ENCODE measurements at places on chromosomes 16 and 17.

- no peaks in the 10 kb centered on the region for H3K27me3 ChIP-seq
- DNase-seq = no peak
- H3K27ac ChIP-seq = no peak overlapping the region
- H3K4me1 ChIP-seq = no peaks in the 10 kb centered on the region
These were observed 254.3 kb downstream of the WWOX start for GRCh38 chr16:78353640-78354275.

- no peaks in the 10 kb centered on the region for H3K36me3 ChIP-seq
- H3K4me3 ChIP-seq = no peak overlapping the region
- no peak overlapping the region for H3K27ac ChIP-seq
- peaks cover 32% of the 10 kb centered on the region for H3K27me3 ChIP-seq
These were observed 10.5 kb upstream of the CCDC182 start for GRCh38 chr17:57755480-57756070.

- peaks cover 42% of the 10 kb centered on the region for H3K27me3 ChIP-seq
- DNase-seq = no peak
- peaks cover 11% of the 10 kb centered on the region for H3K4me1 ChIP-seq
- no peak overlapping the region for H3K27ac ChIP-seq
- peaks cover 6% of the 10 kb centered on the region for H3K36me3 ChIP-seq
These were observed 592 bp upstream of the ZNF385C start for GRCh38 chr17:42098730-42099399.

- H3K36me3 ChIP-seq = peaks cover 57% of the 10 kb centered on the region
- peak overlapping the region; percentile 57 for H3K27ac ChIP-seq
- DNase-seq = no peak
These were observed 34.5 kb downstream of the ZDHHC7 start for GRCh38 chr16:84976644-84977400.

- peaks cover 24% of the 10 kb centered on the region for H3K4me1 ChIP-seq
- no peaks in the 10 kb centered on the region for H3K36me3 ChIP-seq
- no peak overlapping the region for H3K27ac ChIP-seq
These were observed 99.6 kb downstream of the ADCY9 start for GRCh38 chr16:4016658-4017057.

DNA sequence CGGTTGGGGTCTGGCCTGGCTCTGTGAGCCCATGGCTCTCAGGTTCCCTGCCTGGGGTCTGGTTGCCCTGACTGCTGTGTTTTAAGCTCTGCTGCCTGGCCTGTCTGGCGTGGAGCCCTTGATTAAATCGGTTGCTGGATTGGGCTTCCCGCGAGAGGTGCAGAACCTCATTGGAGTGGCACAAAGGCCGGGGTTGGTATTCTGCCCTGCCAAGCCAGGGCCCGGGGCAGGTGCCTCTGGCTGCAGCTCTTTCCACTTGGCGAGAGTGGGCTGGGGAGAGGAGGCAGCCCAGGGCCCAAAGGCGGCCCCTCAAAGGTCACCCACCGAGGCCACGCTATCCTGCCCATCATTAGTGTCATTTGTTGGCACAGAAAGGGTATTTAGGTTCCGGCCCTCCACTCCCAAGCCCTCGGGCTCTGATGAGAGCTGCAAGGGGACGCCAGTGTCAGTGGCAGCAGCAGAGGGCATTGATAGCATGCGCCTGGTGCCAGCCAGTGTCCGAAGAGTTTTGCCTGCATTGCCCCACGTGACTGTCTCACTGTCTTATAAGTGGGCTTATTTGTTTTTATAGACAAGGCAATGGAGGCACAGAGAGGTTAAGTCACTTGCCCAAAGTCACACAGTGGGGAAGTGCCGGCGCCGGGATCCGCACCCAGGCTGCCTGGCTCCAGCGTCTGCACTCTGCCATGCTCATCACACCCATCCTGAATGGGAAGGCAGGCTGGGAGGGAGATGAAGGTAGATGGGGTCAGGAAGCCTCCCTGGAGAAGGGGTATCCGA, 68.0 kb upstream of the CIBAR2 start:
- no peak for DNase-seq
- H3K27me3 ChIP-seq = no peaks in the 10 kb centered on the region
- no peak overlapping the region for H3K27ac ChIP-seq

- peaks cover 37% of the 10 kb centered on the region for H3K36me3 ChIP-seq
- no peak overlapping the region for H3K4me3 ChIP-seq
- H3K4me1 ChIP-seq = peaks cover 8% of the 10 kb centered on the region
- no peak for DNase-seq
- H3K27ac ChIP-seq = no peak overlapping the region
- no peaks in the 10 kb centered on the region for H3K27me3 ChIP-seq
These were observed 16.0 kb upstream of the NUDT16L1 start for GRCh38 chr16:4677390-4677789.

DNA sequence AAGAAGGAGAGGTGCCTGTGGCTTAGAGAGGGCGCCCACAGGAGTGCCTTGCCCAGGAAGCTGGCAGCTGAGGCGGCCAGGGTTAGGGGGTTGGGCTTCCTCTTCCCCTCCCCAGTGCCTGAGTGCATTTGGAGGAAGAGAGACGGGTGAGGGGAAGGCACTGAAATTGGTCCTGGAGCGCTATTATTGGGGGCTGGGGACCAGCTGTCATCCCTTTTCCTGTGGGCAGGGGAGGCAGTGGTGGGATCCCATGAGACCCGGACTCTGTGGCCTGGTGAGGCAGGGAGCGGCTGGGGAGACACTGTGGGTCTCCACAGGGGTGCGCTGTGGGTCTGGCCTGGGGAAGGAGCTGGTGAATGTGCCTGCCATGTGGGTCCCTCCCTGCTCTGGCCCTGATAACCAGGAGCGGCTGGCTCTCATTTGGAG, 259.7 kb downstream of the SEC14L1 start:
- H3K4me3 ChIP-seq = no peak overlapping the region
- peaks cover 53% of the 10 kb centered on the region for H3K4me1 ChIP-seq
- H3K27ac ChIP-seq = no peak overlapping the region
- H3K36me3 ChIP-seq = peaks cover 45% of the 10 kb centered on the region
- no peak for DNase-seq

- H3K4me1 ChIP-seq = peaks cover 7% of the 10 kb centered on the region
- H3K27me3 ChIP-seq = no peaks in the 10 kb centered on the region
- peak overlapping the region; percentile 61 for H3K27ac ChIP-seq
- peaks cover 62% of the 10 kb centered on the region for H3K36me3 ChIP-seq
These were observed 7.6 kb downstream of the IFT20 start for GRCh38 chr17:28327709-28328108.

GRCh38 chr16:53598511-53599275, 95.7 kb upstream of the AKTIP start:
- H3K4me1 ChIP-seq = no peaks in the 10 kb centered on the region
- H3K36me3 ChIP-seq = peaks cover 3% of the 10 kb centered on the region
- no peaks in the 10 kb centered on the region for H3K27me3 ChIP-seq
- H3K27ac ChIP-seq = no peak overlapping the region
- no peak overlapping the region for H3K4me3 ChIP-seq
- DNase-seq = no peak

DNA sequence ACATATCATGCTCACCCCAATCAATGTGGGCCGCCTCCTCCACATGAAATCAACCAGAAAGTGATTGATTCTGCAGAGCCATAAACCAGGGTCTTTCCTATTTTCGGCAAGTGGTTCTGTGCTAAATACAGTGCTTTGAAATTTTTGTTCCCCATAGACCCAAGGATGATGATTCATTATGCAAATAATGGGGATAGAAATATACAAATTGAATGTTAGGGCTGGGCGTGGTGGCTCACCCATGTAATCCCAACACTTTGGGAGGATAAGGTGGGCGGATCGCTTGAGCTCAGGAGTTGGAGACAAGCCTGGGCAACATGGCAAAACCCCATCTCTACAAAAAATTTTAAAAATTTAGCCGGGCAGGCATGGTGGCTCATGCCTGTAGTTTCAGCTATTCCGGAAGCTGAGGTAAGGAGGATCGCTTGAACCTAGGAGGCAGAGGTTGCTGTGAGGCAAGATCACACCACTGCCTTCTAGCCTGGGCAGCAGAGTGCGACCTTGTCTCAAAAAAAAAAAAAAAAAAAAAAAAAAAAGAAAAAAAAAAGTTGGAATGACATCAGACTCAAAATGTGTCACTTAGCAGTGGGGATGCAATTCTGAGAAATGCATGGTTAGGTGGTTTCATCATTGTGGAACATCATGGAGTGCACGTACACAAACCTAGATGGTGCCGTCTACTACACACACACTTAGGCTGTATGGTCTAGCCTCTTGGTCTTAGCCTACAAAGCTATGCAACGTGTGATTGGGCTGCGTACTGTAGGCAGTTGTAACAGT, 581.7 kb downstream of the MAF start:
- H3K4me1 ChIP-seq = no peaks in the 10 kb centered on the region
- no peak overlapping the region for H3K4me3 ChIP-seq
- H3K27me3 ChIP-seq = no peaks in the 10 kb centered on the region

DNA sequence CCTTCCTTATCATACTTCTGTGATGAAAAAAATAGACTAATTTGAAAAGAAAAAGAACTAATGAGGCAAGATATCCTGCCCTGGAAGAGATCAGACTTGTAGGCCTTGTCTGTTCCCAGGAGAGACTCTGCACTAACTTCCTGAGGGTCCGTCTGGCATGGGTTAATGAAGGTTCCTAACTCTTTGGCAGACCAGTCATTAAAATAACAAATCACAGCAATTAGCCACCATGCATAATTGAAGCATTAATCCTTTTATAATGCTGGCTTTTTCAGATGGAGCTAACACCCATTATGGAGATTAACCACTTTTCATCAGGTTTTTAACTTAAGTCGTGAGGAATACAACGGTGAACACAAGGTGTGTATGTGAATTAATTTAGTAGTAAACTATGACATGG, 10.4 kb upstream of the KRT10 start:
- no peak overlapping the region for H3K4me3 ChIP-seq
- no peaks in the 10 kb centered on the region for H3K4me1 ChIP-seq
- peaks cover 7% of the 10 kb centered on the region for H3K36me3 ChIP-seq
- DNase-seq = no peak
- no peak overlapping the region for H3K27ac ChIP-seq

GRCh38 chr16:53542283-53542682, 39.3 kb upstream of the AKTIP start:
- no peak for DNase-seq
- no peaks in the 10 kb centered on the region for H3K36me3 ChIP-seq
- peaks cover 2% of the 10 kb centered on the region for H3K4me1 ChIP-seq
- H3K27me3 ChIP-seq = peaks cover 15% of the 10 kb centered on the region
- no peak overlapping the region for H3K27ac ChIP-seq

GRCh38 chr17:58339755-58340404, 11.3 kb upstream of the TSPOAP1 start:
- peaks cover 15% of the 10 kb centered on the region for H3K36me3 ChIP-seq
- no peak overlapping the region for H3K4me3 ChIP-seq
- no peaks in the 10 kb centered on the region for H3K27me3 ChIP-seq

- peaks cover 92% of the 10 kb centered on the region for H3K36me3 ChIP-seq
- H3K4me3 ChIP-seq = no peak overlapping the region
- H3K27ac ChIP-seq = no peak overlapping the region
- H3K27me3 ChIP-seq = no peaks in the 10 kb centered on the region
- DNase-seq = no peak
- no peaks in the 10 kb centered on the region for H3K4me1 ChIP-seq
These were observed 14.3 kb downstream of the HBQ1 start for GRCh38 chr16:194516-194915.

GRCh38 chr16:11218604-11218962, 37.4 kb downstream of the SOCS1 start:
- no peak overlapping the region for H3K27ac ChIP-seq
- no peaks in the 10 kb centered on the region for H3K36me3 ChIP-seq
- H3K4me3 ChIP-seq = no peak overlapping the region
- H3K27me3 ChIP-seq = peaks cover 4% of the 10 kb centered on the region
- no peaks in the 10 kb centered on the region for H3K4me1 ChIP-seq

DNA sequence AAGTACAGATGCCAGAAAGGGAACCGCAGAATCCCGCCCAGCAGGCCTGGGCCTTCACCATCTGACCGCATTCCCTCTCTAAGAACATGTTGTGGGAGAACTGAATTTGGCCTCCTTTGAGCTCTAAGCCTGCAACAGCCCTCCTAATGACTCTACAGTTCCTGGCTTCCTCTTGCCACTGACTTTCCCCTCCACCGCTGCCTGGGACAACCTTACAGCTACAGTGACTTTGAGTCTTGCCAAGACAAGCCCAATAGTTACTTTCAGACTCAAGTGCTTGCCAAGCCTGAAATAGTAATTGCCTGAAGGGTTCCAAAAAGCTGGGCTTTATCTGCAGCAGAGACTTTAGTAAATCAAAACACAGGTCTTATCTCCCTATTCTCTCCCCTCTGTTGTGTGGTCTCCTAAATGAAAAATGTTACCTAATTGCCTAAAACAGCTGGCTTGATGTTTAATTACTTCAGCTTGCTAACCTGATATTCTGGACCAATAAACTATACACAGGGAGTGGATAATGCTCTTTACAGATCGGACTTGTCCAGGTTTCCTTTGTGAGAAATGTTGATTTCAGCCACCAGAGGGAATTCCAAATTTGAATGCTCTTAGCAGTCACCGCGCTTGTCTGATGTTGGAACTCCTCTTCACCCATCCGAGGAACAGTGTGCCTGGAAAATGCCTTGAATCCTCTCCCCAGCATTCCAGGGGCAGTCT, 85.1 kb upstream of the TBX2 start:
- no peaks in the 10 kb centered on the region for H3K36me3 ChIP-seq
- peaks cover 13% of the 10 kb centered on the region for H3K4me1 ChIP-seq
- no peak overlapping the region for H3K27ac ChIP-seq
- no peaks in the 10 kb centered on the region for H3K27me3 ChIP-seq
- H3K4me3 ChIP-seq = no peak overlapping the region

DNA sequence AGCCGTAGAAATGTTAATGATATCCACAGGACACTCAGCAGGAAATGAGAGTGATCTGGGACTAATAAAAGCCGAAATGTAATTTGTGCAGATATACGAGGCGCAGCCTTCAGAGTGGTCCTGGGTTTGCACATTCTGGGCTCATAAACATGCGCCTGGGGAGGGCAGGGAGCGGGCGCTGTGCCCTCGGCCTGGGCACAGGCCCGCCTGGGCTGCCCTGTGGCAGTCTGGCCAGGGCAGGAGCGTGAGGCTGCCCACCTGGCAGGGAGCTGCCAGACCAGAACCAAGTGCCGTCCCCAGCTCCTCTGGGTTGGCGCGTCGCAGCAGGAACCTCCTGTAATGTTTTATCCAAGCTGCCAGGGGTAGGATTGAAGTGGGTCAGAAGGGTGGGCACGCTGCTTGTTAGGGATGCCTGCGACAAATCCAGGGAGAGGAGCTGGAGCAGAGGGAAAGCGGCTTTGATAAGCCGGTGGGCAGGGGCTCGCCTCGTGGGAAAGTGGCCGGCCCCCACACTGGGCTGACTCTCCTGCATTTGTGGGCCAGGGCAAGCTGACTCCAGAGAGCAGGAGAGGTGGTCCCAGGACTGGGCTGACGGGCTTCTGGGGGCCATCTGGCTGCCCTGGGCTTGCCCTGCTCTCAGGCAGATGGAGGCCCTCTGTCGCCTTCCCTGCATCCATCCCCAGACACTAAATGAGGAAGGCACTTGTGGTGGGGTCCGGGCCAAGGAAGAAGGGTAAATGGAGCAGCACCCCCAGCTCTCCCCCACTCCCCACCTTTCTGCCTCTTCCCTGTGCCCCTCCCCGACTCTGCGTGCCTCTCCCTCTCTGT, 45.9 kb downstream of the SREBF1 start:
- H3K4me1 ChIP-seq = peaks cover 27% of the 10 kb centered on the region
- H3K36me3 ChIP-seq = peaks cover 30% of the 10 kb centered on the region
- DNase-seq = no peak
- no peaks in the 10 kb centered on the region for H3K27me3 ChIP-seq
- no peak overlapping the region for H3K27ac ChIP-seq
- H3K4me3 ChIP-seq = no peak overlapping the region
